Esophagus squamous epithelium (tissue), 5 donors: ENCODE measurements at places on chromosomes 6 and 20.

GRCh38 chr20:37869334-37869861, 33.5 kb upstream of the VSTM2L start:
- DNase-seq, result no peak

GRCh38 chr6:40328386-40328985, 258.7 kb downstream of the LRFN2 start:
- no peak for DNase-seq

DNA sequence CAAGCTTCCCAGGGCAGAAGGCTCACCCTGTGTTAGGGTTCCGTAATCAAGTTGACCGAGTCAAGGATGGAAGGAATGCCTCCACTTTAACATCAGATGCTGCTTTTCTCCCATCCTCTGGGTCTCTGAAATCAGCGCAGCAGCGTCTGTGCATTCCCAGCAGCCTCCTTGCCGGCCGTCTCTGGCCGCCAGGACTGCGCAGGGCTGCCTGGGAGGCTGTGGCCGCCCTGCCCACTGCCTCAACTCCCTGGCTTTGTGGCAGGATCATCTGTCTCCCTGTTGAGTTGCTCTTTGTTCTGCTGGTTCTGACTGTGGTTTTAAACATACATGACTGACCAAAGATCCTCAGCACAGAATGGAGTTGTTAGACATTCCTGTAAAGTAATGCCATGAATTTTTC, 56.5 kb downstream of the DLL1 start:
- DNase-seq, result no peak

DNA sequence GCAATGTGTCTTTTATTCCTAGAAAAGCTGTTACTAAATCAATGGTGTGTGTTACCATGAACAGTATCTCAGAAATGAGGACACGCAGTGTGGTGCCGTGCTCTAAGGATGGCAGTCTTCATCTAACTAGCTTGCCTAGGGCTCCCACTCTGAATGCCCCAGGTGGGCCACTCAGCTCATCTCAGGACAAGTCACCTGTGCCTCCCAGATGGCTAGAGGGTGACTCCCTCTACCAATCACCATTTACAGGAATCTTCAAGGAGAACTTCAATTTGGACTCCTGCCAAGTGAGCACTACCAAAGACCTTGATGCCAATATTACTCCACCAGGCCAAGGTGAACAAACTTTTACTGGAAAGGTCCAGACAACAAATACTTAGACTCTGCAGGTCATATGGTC, 202.8 kb upstream of the FOXQ1 start:
- DNase-seq, result no peak

DNA sequence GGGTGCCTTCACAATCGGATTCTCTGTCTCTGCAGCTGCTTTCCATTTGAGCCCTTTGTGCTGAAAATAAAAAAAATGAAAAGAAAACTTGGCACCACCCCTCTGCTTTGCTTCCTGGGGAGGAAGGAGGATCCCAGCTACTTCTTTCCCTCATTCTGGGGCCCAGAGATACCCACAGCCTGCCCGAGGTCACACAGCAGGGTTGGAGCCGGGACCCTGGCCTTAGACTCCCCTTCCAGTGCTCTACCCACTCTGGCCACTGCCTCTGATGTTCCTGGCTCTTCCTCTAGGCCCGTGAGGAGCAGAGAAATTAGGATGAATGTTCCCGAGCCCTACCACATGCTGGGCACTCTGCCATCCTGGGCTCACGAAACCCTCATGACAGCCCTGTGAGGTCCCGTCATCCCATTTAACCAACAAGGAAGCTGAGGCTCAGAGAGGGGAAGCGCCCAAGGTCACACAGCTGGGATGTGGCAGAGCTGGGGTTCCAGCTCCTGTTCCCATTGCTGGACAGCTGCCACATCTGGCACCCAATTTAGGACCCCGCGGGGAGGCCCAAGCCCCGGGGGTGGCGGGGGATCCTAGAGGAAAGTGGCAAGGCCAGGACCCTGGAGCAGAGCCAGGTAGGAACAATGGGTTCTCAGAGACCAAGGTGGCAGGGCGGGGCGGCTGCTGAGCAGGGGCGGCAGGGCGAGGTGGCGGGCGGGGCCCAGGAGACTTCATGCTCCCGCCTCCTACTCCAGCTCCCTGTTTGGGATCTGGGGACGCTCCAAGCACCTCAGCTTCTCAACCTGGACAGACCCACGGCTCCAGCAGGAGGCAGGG, 76.6 kb downstream of the CEBPB start:
- DNase-seq, result no peak

DNA sequence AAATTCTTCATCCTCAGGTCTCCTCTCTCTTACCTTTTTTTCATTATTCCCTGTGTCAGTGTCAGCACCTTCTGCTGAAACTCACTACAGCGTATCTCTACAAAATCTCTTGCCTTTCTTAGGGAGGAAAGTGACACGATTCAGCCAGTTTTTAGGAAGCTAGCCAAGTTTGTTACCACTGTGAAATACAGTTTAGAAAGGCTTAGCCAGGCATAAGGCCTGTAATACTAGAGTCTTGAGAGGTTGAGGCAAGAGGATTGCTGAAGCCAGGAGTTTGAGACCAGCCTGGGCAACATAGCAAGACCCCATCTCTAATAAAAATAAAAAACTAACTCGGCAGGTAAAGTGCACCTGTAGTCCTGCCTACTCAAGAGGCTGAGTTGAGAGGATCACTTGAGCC, 16.7 kb downstream of the TAB2 start:
- no peak for DNase-seq

- no peak for DNase-seq
Measured at GRCh38 chr6:166782520-166782919, 155.5 kb upstream of the RPS6KA2 start.

DNA sequence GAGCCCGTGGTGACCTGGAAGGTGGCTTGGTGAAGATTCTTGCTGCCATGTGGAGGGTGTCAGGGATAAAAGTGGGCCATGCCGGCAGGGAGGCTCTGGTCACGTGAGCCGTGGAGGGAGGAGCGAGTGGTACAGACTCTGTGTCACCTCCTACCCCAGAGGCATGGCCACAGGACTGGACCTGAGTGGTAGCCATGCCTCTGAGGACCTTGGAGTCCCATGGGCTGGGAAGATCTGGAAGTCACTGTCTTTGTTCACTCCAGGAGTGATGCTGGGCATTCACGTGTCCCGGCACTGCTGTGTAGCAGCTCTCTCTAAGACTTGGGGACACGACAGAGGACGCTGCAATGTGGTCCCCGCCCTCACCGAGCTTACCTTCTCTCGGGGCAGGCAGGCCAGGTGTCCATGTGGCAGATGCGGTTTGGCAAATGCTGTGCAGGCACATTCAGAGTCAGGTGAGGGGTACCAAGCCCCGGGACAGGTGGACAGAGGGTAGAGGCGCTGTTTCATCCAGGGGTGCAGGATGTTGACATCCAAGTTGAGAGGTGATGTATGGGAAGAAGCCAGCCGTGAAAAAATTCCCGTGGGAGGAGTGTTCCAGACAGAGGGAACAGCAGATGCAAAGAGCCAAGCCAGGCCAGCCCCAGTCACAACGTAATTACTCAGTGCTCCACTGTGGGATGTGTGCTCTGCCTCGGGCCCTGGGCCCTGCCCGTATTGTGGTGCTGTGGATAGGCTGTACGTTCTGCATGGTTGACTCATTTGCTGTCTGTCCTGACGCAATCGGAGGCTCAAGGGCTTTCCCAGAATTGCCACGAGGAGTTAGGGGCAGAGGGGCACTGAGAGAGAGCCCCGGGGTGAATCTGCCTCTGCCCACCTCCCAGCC, 307.8 kb downstream of the TAF4 start:
- no peak for DNase-seq

DNA sequence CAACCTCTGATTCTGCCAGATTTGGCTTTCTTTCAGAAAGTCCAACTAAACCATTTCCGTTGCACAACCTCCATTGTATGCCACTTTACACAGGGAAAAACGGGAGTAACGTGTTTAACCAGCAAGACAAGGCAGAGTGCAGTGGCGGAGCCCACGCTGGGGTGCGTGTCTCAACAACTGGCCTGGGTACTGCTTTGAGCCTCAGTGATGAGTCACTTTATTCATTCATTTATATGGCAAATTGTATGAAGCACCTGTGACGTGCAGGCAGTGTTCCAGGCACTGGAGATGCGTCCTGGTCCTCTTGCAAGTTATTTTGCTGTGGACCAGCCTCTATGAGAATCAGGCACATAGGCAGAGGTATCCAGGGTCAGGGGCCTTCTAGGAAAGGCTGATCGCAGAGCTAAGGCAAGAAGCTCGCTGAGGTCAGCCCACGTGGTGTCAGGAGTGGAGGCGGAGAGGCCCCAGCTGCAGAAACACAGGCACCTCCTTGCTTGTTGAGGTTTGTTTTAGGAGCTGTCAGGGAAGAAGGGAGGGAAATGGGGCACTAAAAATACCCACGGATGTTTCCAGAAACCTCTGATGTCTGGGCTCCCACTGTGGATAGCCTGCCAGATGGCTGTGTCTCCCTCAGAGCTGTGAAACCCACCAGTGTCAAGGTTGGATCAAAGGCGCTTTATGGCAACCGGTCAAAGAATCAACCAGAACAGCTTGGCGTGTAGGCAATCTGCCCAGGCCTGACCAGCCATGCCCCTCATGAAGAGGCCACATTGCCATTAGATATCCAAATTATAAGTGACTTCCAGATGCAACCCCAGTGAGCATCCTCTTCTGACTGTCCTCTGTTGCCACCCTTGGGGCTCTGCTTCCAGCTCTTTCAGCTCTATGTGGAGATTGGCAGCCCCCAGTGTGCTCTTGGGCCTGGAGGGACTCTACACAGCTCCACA, 157.2 kb downstream of the CD83 start:
- DNase-seq, result no peak

GRCh38 chr20:9141921-9142320, 73.0 kb downstream of the PLCB4 start:
- no peak for DNase-seq

DNA sequence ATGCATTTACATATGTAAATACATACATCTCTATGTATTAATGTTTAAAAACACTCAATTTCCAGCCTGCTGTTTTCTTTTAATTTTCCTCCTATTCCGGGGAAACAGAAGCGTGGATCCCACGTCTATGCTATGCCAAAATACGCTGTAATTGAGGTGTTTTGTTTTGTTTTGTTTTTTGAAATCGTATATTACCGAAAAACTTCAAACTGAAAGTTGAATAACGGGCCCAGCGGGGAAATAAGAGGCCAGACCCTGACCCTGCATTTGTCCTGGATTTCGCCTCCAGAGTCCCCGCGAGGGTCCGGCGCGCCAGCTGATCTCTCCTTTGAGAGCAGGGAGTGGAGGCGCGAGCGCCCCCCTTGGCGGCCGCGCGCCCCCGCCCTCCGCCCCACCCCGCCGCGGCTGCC, 355 bp upstream of the BMP2 start:
- DNase-seq, result no peak

DNA sequence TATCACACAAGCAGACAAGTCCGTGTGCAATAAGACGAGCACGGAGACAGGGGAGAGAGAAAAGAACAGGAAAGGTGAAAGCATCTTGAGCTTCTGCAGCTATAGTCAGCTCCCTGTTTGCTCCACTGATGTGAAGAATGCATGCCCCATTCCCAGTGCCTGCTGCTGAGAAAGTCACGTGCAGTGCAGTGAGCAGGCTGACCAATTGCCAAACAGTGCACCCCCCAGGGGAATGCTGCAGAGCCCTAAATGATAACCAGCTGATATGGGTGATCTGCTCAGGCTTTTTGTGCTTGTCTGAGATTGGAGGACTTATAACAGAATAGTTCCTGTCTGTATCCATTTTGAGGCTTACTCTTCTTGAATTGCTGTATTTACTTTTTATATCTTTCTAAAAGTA, 121.5 kb downstream of the PACRG start:
- DNase-seq, result no peak
